Fibroblast of lung (primary cell): ENCODE measurements at places on chromosomes 6 and 20. TPM values are rescaled to one million over a fixed set of nuclear protein-coding genes. Genes with fewer than 3 reads are reported as not detected.
A peak's percentile ranks its signal among the peaks of the same experiment; 100 is the strongest.

Gene NOX3
- total RNA-seq, result not detected in 2 replicates

Gene C20orf204
- 0.26 and 0.66 TPM in 2 replicates for total RNA-seq

Gene LY6G6C
- total RNA-seq, result not detected in 2 replicates

Gene EXOC2
- 41.6 and 42.3 TPM in 2 replicates for total RNA-seq

Gene PBOV1
- not detected in 2 replicates for total RNA-seq

Gene EDEM2
- total RNA-seq, result 61.4 and 99.4 TPM in 2 replicates

Gene LPA
- not detected in 2 replicates for total RNA-seq

Gene BMP6
- under 0.01 TPM in 2 replicates for total RNA-seq

Gene LGSN
- under 0.01 TPM in 1 of 2 replicates, not detected in the other for total RNA-seq

Gene PDYN
- not detected in 2 replicates for total RNA-seq

Gene NECAB3
- total RNA-seq, result 20.5 and 21.6 TPM in 2 replicates

Gene PXDC1
- total RNA-seq, result 33.1 and 52.7 TPM in 2 replicates

Gene TREML2
- not detected in 2 replicates for total RNA-seq

Gene LHFPL5
- total RNA-seq, result not detected in 2 replicates

Gene CLPSL1
- not detected in 2 replicates for total RNA-seq

Gene SLC24A3
- total RNA-seq, result 1.8 and 4.9 TPM in 2 replicates

GRCh38 chr20:33051333-33051732 is 2.4 kb upstream of the BPIFB3 start:
- DNase-seq, result no peak

DNA sequence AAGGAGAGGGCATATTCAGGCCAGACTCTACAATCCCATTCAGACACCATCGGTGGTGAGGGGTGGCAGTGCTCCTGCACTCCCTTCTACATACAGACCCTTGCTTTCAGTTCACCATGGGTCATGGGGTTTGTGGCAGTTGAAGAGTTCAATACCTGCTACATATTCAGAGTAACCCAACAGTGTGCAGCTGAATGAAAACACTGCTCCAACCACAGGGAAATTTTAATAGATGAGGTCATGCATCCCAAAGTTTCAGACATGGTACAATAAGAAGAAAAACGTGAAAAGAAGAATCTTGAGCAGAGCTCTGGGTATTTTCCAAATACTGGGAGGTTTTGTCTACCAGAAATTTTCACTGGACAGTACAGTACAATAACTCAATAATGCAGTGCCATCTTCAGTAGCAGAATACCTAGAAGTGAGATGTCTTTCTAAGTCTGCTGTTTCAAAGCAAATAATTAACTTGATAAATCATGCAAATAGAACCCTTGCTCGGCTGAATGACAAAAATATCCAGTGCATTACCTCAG is 162.1 kb downstream of the PTPRK start:
- DNase-seq, result no peak

- DNase-seq, result peak; percentile 27
These were observed 13.2 kb downstream of the SS18L1 start for GRCh38 chr20:62156592-62157386.

- no peak for DNase-seq
These were observed 33.3 kb downstream of the SYNE1 start for GRCh38 chr6:152603911-152604310.

DNA sequence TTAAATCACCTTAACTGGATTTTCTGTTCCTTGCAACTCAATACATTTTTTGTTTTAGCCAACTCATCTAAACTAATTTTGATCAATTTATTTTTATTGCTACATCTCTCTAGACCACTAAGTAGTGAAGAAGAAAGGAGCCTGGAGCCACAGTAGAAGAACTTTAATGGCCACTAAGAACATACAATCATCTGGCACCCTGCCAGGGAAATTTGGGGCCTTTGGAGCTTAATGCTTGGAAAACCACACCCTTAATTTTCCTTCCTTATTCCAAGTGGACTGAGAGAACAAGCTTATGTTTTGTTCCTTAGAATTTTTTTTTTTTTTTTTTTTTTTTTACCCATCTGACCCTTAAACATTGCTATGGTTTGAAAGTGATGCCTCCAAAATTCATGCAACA is 12.0 kb upstream of the GMDS start:
- no peak for DNase-seq

DNA sequence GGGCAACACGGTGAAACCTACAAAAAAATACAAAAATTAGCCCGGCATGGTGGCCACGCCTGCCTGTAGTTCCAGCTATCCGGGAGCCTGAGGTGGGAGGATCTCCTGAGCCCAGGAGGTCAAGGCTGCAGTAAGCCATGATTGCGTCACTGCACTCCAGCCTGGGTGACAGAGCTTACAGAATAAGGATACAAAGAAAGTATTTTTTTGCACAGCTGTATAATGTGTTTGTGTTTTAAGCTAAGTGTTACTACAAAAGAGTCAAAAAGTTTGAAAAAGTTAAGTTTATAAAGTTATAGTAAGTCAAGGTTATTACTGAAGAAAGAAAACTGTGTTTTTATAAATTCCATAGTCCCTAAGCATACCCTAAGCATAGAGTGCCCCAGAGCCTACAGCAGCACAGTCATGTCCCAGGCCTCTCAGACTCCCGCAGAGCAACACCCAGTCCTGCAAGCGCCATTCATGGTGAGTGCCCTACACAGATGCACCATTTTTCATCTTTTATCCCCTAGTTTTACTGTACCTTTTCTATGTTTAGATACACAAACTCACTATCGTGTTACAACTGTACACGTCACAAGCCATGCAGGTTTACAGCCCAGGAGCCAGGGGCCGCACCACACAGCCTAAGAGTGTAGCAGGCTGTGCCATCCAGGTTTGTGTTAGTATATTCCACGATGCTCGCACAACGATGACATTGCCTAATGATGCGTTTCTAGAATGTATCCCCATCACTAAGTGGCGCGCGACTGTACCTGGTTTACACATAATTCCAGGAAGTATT is 22.4 kb downstream of the TAF4 start:
- DNase-seq, result no peak

DNA sequence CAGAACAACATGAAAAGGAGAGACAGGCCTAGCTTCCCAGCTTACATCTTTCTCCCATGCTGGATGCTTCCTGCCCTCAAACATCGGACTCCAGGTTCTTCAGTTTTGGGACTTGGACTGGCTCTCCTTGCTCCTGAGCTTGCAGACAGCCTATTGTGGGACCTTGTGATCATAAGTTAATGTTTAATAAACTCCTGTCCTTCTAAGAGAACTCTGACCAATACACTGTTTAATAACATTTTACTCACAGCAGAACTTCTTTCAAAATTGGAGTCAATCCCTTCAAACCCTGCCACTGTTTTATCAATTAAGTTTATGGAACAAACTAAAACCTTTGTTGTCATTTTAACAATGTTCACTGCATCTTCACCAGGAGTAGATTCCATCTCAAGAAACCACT is 111.4 kb downstream of the PREP start:
- no peak for DNase-seq

DNA sequence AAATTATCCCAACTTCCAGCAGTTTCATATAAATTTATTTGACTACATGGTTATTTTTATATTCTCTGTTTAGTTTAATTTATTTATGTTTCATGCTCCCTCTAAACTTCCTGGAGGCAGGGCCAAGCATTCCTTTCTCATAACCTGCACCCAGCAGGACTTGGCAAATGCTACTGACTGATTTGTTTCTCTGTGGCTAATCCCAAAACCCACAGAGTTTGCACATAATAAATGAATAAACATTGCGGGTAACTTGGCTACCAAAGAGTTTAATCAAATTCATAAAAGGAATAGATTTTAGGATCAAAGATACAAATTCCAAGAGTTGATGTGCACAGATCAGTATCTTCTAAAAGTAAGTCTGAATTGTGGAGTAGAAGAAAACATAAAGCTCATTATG is 239.5 kb downstream of the SLC35F1 start:
- peak; percentile 52 for DNase-seq

DNA sequence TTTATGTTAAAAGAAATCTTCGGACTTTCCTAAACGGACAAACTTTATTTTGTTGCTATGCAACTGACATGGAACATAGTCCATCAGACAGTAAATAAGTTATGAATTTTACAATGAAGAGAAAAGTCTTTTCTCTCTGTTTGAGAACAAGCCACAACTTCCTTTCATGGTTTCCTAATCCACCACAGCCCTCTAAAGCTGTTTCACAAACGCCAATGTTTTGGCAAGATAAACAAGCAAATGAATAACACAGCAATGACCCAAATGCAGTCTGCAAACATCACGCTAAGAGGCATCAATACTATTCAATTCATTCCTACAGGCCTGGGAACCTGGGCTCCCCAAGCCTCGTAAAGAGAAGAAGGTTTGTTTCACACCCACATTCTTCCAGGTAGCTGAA is 60.4 kb downstream of the HAO1 start:
- DNase-seq, result no peak

DNA sequence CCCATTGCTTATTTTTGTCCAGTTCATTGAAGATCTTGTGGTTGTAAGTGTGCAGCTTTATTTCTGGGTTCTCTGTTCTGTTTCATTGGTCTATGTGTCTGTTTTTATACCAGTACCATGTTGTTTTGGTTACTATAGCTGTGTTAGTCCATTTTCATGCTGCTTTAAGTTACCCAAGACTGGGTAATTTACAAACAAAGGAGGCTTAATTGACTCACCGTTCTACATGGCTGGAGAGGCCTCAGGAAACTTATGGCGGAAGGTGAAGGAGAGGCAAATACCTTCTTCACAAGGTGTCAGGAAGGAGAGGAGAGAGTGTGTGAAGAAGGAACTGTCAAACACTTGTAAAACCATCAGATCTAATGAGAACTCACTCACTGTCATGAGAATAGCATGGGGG is 29.9 kb upstream of the FERMT1 start:
- DNase-seq, result no peak

- DNase-seq, result no peak
These were observed 5.4 kb downstream of the VNN2 start for GRCh38 chr6:132752255-132752654.

- peak; percentile 43 for DNase-seq
These were observed 70.0 kb downstream of the PTPN1 start for GRCh38 chr20:50580016-50580747.

DNA sequence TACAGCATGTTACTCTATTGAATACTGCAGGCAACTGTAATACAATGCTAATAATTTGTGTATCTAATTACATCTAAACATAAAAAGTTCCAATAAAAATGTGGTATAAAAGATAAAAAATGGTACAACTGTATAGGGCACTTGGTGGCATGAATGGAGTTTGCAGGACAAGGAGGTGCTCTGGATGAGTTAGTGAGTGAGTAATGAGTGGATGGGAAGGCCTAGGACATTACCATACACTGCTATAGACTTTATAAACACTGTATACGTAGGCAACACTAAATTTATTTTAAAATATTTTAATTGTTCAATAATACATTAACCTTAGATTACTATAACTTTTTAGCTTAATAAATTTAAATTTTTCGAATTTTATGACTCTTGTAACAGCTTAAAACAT is 579.6 kb upstream of the MAN1A1 start:
- DNase-seq, result no peak

DNA sequence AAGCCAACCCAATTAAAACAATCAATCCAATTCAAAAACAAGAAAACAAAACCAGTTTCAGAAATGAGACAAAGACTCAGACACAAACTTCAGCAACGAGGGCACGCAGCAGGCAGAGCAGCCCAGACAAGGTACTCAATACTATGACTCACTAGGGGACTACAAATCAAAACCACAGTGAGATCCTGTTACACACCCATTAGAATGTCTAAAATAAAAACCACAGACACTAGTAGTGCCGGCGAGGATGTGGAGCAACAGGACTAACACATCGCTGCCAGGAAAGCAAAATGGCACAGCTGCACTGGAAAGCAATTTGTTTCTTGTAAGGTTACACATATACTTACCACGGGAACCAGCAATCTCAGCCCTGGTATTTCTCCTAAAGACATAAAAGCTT is 28.4 kb upstream of the MAS1L start:
- DNase-seq, result peak; percentile 5

- peak; percentile 92 for DNase-seq
These were observed 174.7 kb downstream of the TMEM242 start for GRCh38 chr6:157148391-157149323.

- no peak for DNase-seq
These were observed 521.2 kb upstream of the IMPG1 start for GRCh38 chr6:76593668-76594067.

DNA sequence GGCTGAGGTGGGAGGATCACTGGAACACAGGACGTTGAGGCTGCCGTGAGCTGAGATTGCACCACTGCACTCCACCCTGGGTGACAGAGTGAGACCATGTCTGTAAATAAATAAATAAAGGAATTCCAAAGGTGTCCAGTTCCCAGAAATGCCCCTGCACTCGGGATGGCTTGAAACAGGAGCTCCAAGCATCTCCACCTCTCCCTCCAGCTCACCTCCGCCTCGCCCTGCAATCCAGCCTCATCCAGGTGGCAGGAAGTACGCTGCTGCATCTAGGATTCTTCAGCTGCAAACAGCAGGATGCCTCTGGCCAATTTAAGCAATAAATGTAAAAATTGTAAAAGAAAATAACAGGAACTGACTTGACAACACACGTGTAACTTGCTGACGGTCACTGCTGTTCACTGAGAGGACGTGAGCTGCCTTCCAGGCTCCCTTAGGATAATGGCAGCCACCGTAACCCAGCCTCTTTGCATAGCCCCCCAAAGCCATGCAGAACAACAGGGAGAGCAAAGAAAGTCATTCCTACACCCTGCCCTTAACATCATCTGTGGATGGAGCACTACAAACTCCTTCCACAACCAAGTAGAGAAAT is 11.4 kb upstream of the GRM4 start:
- DNase-seq, result no peak

GRCh38 chr6:54878718-54879117 is 32.1 kb downstream of the FAM83B start:
- DNase-seq, result peak; percentile 20

DNA sequence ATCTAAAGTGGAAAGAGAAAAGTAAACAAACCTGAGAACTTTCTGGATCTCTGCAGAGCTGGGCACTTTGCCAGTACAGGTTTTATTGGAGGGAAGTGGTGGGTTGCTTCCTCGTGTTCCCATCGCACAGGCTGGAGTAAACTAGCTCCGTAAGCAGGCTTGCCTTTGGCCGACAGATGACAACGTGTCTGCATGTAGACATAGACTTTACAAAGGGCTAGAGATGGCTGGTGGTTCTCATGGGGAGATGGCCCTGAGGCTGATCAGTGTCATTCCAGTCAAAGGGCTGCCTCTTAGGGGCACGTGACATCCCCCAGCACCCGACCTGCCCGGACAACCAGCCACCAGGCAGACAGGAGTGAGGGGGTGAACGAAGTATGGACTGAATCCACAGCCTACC is 98.8 kb downstream of the YTHDF1 start:
- DNase-seq, result no peak

DNA sequence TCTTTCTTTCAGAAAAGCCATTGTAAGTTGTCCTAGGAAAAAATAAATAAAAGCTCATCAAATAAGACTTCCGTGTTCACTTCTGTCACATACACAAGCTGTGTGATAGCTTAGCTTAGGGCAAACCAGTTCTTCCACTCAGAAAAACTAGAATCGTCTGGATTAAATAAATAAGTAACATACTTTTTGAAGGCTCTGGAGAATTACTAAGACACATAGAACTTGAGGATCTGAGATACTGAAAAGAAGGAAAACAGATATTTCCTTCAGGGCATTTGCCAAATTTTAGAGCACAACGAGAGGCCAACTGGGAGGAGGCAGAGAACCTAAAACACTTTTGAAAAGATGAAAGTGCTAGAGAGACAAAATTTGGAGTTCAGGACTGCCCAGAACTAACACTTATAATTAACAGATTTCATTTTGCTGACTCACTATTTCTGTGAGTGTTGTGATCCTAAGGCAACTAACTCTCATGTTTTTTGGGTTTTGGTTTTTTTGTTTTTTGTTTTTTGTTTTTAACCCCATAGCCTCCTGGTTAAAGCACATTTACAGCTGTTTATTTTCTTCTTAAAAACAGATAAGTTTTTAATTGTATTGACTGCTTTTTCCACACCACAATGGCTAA is 38.7 kb upstream of the THEMIS start:
- peak; percentile 20 for DNase-seq

GRCh38 chr6:15033850-15034203 is 212.0 kb upstream of the JARID2 start:
- no peak for DNase-seq
